GM23338 (cell line): ENCODE measurements at places on chromosomes 16 and 17. TPM values are rescaled to one million over a fixed set of nuclear protein-coding genes. Genes with fewer than 3 reads are reported as not detected.

GRCh38 chr16:27703121-27703520, 153.2 kb downstream of the KATNIP start:
- no peak for DNase-seq

The TAF15 gene
- total RNA-seq, result 109 and 148 TPM in 2 replicates

The MYH1 gene
- total RNA-seq, result not detected in 2 replicates

The ARL5C gene
- total RNA-seq, result not detected in 2 replicates

The OR4D1 gene
- total RNA-seq, result 0.08 and 0.10 TPM in 2 replicates

GRCh38 chr16:1216296-1216619, 8.8 kb downstream of the TPSG1 start:
- DNase-seq, result no peak

DNA sequence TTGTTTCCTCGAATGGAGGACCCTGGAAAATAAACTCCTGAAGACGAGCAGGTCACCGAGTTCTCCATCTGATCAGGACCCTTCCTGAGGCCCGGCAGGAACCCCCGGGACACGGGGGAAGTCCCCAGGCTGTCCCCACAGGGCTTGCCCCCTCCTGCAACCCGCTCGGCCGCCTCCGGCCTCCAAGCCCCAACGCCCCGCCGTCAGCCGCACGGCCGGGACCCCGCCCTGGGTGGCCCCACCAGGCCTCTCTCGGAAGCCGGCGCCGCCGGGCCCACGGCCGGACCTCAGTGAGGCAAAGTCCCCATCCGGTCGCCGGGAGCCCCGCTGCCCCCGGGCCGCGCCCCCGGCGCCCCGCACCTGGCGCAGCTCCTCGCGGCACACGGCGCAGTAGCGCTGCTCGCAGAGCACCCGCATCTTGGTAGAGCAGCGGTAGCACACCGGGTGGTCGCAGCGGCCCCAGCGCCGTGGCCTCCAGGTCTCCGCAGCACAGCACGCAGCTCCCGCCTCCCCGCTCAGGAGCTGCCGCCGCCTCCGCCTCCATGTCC, 383 bp downstream of the ZNF598 start:
- DNase-seq, result no peak

DNA sequence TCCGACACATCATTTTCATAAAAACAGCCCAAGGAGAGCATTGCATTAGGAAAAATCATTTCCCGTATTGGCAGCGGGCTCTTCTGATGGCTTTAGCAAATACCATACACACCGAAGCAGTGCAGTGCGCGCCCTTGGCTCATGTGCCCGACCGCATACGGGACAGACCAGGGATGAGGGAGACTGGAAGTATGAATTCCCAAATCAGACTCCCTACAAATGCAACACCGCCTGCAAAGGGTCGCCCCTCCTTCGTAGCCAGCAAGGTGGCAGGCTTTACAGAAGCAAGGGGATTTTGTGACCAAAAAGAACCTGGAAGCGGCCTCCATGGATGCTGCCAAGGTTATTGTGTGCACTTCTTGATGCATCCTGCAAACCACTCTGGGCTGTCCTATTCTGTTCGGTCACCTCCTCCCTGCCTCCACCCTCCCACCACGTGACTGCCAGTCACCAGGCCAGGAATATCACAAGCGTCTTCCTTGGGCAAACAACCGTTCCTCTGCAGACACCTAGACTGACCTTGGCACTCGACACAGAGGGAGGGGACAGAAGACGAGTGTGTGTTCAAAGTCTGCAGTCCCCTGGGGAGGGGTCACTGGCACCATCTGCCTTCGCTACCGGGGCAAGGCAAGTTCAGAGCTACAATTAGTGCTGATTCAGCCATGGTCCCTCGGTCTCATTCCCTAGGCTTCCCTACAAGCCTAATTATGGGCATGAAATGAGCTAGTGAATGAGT, 460.4 kb downstream of the SLC39A11 start:
- no peak for DNase-seq

The DYNLRB2 gene
- total RNA-seq, result not detected in 2 replicates

GRCh38 chr16:62050793-62051192, 14.6 kb upstream of the CDH8 start:
- DNase-seq, result peak; percentile 31

The FBXO39 gene
- 0.19 TPM in 1 of 2 replicates, not detected in the other for total RNA-seq
